Activated CD8-positive, alpha-beta T cell treated with anti-CD3 and anti-CD28 coated beads, Interleukin-2, amount 10 ng/mL, durations not matched to agents 7 days and 5 days (primary cell): ENCODE measurements at places on chromosomes 6 and 20. TPM values are rescaled to one million over a fixed set of nuclear protein-coding genes. Genes with fewer than 3 reads are reported as not detected.

Gene SGK2
- total RNA-seq = not detected

DNA sequence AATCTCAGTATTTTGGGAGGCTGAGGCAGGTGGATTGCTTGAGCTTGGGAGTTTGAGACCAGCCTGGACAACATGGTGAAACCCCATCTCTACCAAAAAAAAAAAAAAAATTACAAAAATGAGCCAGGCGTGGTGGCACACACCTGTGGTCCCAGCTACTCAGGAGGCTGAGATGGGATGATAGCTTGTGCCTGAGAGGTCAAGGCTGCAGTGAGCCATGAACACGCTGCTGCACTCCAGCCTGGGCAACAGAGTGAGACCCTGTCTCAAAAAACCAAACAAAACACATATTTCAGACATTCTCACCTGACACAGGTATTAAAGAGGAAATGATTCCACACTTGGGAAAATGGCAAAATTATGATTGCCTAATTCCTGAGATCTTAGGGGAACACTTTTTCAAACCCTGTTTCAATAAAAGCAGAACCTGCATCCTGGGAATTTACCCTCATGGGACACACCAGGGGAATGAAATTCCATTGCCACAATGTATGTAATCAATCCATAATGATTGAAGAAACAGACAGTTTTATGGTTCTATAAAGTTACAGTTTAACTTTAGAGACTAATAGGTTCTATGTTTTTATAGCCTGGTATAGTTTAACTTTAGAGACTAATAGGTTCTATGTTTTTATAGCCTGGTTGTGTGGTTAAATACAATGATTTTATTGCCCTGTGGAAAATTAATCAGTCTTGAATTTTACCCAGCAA is 29.6 kb upstream of the DNAAF9 start:
- H3K27me3 ChIP-seq = peaks cover 18% of the 10 kb centered on the region
- H3K4me1 ChIP-seq = no peaks in the 10 kb centered on the region
- no peak overlapping the region for H3K27ac ChIP-seq
- no peak overlapping the region for H3K4me3 ChIP-seq
- H3K36me3 ChIP-seq = no peaks in the 10 kb centered on the region
- DNase-seq = no peak

DNA sequence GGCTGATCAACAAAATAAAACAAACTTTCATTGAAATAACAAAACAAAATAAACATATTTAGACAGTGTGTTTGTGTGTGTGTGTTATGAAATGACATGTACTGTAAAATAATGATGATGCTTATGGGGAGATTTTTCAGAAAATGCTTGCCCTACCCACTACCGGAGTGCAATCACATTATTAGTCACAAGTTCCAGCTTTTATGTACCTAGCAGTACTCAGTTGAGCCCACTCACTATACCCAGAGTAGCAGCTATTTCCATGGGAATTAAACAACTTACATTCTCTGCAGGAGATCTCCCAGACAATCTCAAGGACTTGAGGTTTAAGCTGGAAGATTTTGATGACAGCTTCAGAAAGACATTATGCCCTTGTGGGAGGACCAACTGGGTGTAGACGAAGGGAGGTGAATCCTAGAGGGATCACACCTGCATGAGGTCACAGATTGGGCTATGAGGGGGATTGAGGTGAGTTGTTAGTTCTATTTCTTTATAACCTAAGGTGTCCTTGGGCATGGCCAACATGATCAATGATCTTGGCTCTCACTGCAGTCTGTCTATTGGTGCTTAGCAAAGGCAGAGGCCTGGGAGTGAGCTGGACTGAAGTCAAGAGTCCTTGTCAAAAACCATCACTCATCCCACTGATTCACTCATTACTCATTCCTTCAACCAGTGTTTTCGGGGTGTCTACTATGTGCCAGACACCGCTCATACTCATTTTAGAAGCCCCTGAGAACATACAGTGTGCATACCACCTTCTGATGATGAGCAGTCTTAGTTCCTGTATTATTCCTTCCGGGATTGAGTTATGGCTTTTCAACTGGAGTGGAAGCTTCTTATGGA is 6.7 kb upstream of the CLIC5 start:
- no peaks in the 10 kb centered on the region for H3K36me3 ChIP-seq
- DNase-seq = no peak
- no peak overlapping the region for H3K4me3 ChIP-seq
- H3K4me1 ChIP-seq = no peaks in the 10 kb centered on the region

- H3K4me3 ChIP-seq = no peak overlapping the region
- DNase-seq = no peak
- H3K36me3 ChIP-seq = no peaks in the 10 kb centered on the region
These were observed 187.1 kb upstream of the TCF21 start for GRCh38 chr6:133701633-133702331.
